ENCODE measurements at places on chromosomes 3 and 15.

- no peak for DNase-seq
Observed at GRCh38 chr3:141959589-141960554, 83.4 kb downstream of the ATP1B3 start.

GRCh38 chr3:186160691-186161243, 51.9 kb upstream of the ETV5 start:
- DNase-seq: no peak

GRCh38 chr3:107142786-107143575, 234.3 kb upstream of the CCDC54 start:
- no peak for DNase-seq

GRCh38 chr3:46825450-46825849, 37.8 kb downstream of the MYL3 start:
- no peak for DNase-seq

DNA sequence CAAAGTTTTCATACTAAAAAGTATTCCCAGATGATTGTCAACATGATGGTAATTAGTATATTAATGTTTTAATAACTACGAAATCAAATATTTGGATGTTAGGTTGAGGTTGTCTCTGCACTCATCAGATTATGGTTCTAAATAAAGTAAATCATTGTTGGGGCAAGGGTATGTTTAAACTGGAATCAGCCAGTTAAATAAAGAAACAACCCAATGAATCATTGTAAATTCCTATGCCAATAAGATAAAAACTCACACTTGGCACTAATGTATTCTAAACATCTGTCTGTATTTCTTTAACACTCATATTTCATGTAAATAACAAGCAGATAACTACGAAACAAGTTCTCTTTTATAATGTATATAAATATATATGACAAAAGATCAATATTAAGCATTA, 92.7 kb downstream of the PEAK1 start:
- DNase-seq: no peak

- peak; percentile 67 for DNase-seq
Observed at GRCh38 chr3:148727231-148727630, 29.5 kb downstream of the AGTR1 start.

DNA sequence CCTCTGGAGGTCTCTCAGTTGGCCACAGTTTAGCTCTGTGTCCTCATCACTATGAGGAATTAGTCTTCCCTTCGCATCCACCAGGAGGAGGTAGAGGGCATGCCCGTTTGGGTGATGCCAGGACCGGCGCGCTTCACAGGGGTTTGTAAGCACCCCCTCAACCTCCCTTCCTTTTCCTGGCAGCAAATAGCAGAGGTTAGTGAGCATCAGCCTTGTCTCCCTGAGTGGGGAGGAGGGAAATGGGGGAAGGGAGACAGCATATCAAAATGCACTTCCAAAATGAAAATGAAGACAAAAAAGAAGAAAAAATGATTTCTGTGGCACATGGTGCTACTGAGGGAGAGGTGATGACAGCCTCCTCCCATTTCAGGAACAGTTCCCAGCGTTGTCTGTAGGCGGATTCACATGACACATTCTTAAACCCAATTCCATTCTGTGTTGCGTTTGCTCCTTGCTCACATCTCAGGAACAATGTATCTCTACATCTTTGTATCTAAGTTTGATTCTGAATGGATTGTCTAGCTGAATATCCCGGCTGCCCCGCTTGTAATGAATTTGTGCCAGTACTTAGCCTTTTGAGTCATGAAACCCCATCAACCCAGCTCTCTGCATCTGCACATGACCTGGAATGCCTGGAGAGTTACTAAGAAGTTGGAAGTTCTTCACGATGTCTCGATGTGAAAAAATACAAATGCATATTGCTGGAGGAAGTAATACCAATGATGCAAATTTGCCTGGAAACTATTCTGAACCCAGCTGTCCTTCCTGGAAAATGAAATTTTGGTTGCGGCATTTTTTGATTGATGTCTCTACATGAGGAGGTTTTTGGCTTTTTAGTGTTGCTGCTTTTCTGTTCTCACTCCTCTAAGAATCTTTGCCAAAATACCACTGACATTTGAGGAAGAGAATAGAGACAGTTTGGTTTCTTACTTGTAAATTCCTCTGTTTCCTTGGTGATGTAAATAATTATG, 45.2 kb downstream of the TYRO3 start:
- peak; percentile 48 for DNase-seq

GRCh38 chr15:51132384-51133139, 37.9 kb upstream of the TNFAIP8L3 start:
- DNase-seq: peak; percentile 10

- DNase-seq: no peak
Observed at GRCh38 chr15:48856942-48857341, 21.0 kb upstream of the EID1 start.

DNA sequence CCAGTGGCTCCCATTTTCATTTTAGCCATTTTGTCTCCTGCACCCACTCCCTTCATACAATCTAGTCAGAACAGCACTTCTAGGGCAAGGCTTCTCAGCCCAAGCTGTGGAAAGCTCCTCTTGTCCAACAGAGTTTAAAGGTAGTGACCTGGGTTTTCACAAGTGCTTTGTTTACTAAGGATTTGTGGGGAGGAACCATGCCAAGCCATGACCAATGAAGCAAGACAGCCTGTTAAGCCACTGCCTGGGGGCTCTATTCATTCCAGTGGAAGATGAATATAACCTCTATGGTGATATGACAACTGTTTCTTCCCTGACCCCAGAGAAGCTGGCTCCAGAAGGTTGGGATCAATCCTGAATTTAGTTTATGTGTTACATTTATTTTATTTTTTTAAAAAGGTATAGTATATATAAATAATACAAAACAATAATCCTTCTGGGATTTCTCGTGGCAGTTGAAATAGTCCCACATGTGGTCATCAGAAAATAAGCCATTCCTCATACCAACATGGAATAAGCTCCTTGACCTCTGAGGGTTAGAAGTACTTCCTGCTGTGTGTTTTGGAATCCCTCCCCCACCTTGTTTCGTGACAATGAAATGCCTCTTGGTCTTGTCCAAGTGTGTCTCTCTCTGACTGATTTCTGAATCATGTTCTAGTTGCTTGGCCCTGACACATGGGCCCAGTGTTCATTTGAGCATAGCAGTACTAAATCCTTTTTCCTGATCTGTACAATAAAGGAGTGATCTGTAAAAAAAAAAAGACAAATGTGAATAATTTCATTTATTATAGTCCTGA, 13.3 kb upstream of the THUMPD3 start:
- DNase-seq: no peak

GRCh38 chr3:13569641-13570390, 20.9 kb downstream of the FBLN2 start:
- no peak for DNase-seq

Data from hypothalamus (tissue), 51 donors.